ENCODE measurements at places on chromosomes 12 and 14.

GRCh38 chr12:92571844-92572543, 130.8 kb upstream of the PLEKHG7 start:
- DNase-seq, result no peak

- peak; percentile 43 for DNase-seq
These were observed 972 bp downstream of the PTGDR start for GRCh38 chr14:52268279-52269061.

- DNase-seq, result no peak
These were observed 562.2 kb downstream of the GALC start for GRCh38 chr14:87430810-87431209.

- peak; percentile 78 for DNase-seq
These were observed 4.4 kb downstream of the TXNRD1 start for GRCh38 chr12:104219908-104220404.

DNA sequence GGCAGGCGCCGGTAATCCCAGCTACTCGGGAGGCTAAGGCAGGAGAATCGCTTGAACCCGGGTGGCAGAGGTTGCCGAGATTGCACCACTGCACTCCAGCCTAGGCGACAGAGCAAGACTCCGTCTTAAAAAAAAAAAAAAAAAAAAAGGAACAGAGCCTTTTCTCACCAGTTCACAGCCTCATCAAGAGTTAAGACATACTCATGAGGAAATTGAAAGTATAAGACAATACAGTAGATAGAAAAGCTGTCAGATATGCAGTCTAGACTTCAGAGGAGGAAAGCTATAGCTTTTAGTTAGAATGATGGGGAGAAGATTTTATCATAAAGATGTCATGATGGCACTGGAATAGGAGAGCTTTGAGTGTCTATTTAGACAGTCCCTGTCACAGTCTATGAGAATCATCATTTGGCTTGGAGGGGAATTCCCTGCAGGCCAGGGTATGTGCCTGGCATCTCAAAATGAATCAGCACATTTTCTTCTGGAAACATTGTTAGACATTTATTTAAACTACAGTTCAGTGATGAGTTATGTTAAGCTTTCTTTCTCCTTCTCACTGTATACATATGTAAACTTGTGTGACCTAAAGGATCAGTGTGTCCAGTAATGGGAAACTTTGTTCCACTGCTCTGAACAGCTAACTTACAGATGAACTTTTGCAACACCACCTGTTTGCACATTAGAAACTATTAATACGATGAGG, 2.9 kb upstream of the RAB35 start:
- no peak for DNase-seq

- DNase-seq, result peak; percentile 26
These were observed 4.5 kb upstream of the KRT71 start for GRCh38 chr12:52557476-52557875.

DNA sequence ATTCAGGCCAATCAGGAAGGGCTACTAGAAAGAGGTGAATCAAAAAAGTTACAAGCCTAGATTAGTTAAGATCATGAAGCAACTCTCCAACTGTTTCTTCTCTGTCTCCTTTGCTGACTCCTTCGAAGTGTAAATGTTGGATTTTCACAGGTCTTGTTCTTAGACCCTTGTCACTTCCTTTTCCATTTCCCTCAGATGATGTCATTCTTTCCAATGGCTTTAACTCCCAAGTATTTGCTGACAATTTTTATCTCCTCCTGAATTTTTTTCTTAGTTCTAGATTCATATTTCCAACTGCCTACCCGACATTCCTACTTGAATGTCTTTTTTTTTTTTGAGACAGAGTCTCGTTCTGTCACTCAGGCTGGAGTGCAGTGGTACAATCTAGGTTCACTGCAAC, 10.8 kb downstream of the GAS2L3 start:
- DNase-seq, result no peak

DNA sequence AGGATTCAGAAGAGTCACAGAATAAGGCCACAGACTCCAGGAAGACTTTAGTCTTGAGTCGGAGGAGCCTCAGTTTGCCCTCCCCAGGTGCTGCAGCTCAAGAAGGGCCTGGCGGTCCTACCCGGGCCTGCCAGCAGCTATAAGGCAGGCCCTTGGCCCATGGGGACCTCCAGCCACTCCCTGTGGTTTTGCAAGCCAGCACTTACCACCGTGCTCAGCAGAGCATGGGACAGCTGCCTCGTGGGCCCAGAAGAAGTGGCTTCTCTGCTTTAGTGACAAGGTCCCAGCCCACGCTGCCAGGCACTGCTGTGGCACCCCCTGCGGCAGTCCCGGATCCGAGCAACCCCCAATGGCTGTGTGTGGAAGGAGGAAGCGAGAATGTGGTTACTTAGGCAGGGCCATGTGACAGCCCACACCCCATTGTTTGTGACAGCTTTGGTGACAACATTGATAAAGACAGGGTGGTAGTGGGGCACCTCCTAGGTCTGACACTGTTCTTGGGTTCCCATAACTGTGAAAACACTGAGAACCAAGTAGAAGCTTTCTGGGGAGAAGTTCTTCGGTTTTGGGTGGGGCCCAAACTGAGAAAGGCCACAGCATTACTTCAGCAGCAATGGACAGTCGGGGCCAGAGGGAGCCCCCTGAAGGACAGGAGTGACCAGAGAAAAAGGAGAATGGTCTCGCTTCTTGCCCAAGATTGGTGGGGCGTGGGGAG, at the start of gene SELPLG:
Gene SELPLG (minus strand): TSS at position 361 of the 715 bp plus-strand sequence. CDS start 9,587 bp downstream, outside the sequence.
- DNase-seq, result peak; percentile 93

- DNase-seq, result no peak
These were observed 315 bp downstream of the LTB4R2 start for GRCh38 chr14:24310265-24310645.

GRCh38 chr12:56029666-56030293, 8.9 kb downstream of the IKZF4 start:
- peak; percentile 43 for DNase-seq

- DNase-seq, result no peak
These were observed 3.4 kb downstream of the TAMALIN start for GRCh38 chr12:52010152-52010622.

DNA sequence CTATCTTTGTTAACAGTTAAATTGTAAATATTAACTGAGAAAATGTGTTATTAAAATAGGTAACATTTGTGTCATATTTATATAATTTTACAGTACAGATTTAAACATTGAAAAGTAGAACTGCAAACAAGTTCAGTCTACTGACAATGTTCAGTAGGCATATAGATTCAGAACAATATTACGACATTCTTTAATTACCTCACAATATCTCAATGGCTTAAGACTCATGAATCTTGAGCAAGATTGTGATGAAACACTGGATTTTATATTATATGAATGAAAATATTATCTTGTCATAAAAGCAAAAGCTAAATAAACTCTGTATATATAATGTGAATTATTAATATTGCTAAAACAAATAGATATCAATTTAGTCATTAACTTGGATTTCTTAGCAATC, 194.9 kb downstream of the ADAMTS20 start:
- DNase-seq, result no peak

DNA sequence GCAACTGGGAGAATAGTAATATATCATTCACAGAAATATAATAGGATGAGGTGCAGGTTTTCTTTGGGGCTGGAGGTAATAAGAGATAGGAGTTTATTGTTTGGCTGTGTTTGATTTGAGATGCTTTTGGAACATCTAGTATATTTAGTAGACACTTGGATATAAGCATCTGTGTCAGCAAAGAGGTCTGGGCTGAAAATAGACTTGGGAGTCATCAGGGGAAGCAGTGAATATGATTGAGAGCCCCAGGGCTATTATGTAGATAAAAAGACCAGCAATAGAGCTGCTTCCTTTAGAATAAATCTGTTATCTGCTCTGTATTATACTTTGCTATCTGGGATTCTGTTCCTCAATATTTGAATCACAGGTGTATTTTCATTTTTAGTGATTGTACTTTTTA, 36.6 kb downstream of the SPATA7 start:
- DNase-seq, result no peak

GRCh38 chr14:101072531-101072930, 169.0 kb upstream of the RTL1 start:
- no peak for DNase-seq

GRCh38 chr14:68958553-68958952, 20.5 kb downstream of the ACTN1 start:
- no peak for DNase-seq

DNA sequence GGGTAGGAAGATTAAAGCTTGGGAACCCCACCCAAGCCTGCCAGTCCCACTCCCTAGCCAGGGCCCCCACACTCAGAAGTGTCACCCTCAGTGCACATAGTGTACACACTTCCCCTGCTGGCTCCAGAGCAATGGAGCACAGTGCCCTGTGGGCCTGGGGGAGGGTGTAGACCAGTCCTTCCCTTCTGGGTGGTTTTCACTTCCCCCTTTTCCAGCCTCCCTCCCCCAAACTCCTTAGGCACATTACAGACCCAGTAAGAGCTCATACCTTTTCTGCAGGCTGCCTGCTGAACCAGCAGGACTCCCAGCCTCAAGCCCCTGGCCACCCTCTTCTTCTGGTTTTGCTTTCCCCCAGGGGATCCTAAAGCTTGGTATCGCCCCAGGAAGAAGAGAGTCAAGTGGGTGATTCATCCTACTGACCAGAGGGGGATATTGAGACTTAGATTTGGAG, at the start of gene ZNF385A:
Gene ZNF385A (minus strand): TSS at position 143 of the 451 bp plus-strand sequence. CDS start 219 bp downstream, outside the sequence.
- DNase-seq, result no peak

GRCh38 chr14:50955373-50956043, 11.2 kb upstream of the PYGL start:
- DNase-seq, result no peak

DNA sequence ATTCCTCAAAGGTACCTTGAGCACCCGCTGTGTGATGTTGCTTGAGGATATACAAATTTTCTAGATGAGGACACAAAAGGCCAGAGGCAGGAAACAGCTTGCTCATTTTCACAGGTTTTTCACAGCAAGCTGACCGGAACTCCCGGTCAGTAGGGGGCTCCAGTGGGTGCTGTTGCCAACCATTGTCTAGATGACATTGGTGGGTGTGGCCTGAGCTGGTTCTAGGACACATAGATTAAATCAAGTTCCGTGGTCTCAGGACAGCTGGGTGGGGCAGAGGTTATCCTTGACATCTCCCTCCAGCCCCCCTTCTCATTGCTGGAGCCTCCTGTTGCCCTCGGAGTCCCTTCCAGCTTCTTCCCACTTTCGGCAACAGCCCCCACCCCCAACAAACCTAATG, 153.6 kb upstream of the FKBP4 start:
- DNase-seq, result no peak

DNA sequence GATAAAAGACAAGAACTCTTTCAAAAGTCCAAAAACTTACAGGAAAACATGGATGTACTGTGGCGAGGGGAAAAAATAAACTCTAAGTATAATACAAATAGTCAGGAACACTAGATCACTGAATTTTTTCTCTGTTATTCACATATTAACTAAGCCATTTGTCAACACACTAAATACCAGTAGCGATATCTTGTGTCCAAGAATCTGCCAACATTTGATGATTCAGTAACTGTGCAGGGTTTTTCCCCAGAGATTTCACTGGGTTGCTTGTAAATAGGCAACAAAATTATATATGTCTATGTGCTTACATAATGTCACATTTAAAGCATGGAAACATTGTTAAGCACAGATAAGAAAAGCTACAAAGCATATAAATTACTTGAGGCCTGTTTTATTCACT, 205.9 kb downstream of the KIF21A start:
- DNase-seq, result no peak

DNA sequence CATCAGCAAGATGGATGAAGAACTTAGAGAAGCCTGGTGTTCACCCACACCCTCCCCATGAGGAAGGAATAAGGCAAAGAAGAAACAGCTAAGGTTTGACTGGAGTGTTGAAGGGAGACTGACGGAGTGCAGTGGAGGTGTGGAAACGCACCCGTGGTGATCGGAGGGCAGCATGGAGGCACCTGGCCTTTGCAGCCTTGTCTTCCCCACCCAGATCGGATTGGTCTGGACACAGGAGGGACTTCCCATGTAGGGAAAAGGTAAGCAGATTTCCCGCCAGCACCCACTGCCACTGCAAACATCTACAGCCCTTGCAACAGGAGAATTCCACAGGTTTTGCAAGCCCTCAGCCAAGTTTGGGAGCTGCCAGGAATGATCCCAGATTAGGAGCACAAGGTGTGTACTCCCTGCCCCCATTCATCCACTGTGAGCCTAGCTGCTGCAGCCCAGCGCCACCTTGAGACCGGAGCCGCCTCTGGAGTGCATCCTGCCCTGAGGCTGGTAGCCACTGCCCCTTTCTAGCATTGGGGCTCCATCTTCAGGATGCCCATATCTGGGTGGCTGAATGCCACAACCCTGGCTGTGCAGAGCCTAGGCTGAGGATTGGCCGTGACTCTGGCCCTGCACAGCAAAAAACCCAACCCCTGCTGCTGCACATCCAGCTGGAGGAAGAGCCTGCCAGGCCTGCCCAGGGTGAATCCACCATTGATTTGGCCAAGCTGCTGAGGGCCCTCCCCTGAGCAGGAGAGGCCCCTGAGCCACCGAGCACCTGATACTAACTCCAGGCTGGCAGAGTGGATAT, 411.1 kb downstream of the TMEM121 start:
- DNase-seq, result no peak

- DNase-seq, result no peak
These were observed 41.3 kb upstream of the LMNTD1 start for GRCh38 chr12:25594376-25594775.

GRCh38 chr14:77965919-77966435, 166.1 kb downstream of the ADCK1 start:
- DNase-seq, result no peak

GRCh38 chr12:51661199-51661598, 70.2 kb downstream of the SCN8A start:
- DNase-seq, result no peak

GRCh38 chr12:77995436-77996167, 164.9 kb downstream of the NAV3 start:
- no peak for DNase-seq

DNA sequence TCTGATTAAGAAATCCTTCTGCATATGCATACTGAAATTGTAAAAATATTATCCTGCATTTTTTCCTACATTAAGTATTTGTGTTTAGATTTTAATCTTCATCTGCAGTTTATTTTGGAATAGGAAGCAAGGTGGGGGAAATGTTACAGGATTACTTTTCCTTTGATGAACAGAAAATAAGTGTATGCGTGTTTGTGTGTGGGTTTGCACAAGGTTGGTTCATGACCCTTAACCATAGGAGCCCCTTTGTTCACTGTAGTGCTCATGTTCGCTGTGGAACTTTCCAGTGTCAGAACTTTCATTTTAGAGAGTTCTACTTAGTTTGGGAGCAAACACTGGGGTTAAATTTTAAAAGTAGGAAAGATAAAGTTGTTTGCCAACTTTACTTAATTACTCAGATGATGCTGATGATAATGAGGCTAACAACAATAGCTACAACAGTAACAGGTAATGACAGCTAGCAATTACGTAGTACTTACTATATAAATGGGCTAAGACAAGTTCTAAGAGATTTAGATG, 6.4 kb upstream of the A2M start:
- DNase-seq, result no peak

- peak; percentile 81 for DNase-seq
These were observed 2.7 kb upstream of the RABGGTA start for GRCh38 chr14:24274101-24274543.

- no peak for DNase-seq
These were observed 61.2 kb downstream of the DIO3 start for GRCh38 chr14:101622251-101623076.

- DNase-seq, result no peak
These were observed 124.7 kb downstream of the PAPOLA start for GRCh38 chr14:96626916-96627315.
